ENCODE measurements at places on chromosomes 7 and 10.

DNA sequence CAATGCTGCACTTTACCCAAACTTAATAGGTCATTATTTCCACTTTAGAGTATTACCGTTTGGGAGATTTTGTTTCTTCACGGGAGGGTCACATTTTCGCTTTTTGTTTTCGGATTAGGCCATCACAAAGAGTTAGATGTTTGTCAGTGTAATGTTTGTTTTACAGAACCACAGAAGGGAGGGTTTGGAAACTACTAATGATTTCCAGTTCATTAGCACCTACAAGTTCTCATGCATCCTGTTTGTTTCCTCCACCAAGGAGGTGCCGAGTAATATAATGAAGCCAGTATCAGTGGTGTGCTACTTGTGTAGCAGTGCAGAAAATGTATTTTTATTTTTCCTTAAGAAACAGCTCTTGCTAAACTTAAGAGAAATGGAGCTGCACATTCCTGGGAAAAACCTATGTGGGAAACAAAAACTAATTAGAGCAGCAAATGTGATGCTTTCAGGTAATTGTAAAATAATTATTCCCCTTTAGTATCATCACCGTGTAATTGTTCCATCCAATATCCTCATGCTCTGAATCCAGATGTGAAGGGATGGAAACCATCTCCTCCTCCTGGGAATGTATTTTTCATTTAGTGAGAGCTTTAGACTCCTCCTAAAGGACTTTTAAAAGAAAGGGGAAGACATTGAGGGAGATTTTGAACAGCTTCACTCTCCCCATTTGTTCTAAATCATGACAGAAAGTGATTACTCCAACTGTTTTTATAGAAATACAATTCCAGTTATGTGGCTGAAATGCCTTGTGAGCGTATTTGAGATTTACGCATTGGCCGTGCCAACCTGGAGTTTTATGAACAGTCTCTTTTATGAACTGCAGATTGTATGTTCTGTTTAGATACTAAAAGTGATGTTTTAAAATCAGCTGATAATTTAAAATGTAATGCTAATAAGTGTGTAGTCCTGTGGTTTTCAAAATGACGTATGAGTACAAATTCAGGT lies 5.6 kb downstream of the CELF2 start:
- DNase-seq: no peak

DNA sequence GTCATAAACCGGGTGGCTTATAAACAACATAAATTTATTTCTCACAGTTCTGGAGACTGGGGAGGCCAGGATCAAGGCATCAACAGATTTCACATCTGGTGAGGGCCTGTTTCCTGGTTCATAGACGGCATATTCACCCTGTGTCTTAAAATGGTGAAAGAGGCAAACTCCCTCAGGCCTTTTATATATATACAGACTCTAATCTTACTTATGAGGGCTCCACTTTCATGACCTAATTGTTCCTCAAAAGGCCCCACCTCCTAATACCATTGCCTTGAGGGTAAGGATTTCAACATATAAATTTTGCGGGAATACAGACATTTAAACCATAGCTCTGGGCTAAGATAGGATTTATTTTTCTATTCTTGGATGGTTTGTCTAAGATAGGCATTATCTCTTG lies 187.2 kb downstream of the PPP1R3A start:
- no peak for DNase-seq

DNA sequence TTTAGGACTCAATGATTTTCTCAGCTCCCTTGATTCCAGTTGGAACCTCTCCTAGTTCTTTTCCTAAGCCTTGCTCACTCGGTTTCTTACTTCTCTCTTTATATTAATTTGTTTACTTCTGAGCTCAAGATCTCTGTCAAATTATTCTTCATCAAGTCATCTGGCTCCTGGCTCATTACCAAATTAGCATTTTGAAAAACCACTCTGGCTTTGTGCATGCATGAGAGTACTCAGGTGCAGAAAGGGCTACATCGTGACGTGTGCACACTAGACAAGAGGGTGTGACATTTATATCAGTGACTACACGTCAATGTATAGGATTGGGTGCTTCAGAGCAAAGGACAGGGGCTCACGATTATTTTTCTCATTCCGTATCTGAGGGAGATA lies 645.7 kb upstream of the DPP6 start:
- DNase-seq: no peak

- DNase-seq: no peak
Measured at GRCh38 chr7:88071994-88072714, 138.1 kb downstream of the ADAM22 start.

- no peak for DNase-seq
Measured at GRCh38 chr10:17585016-17585415, 32.2 kb downstream of the HACD1 start.

- no peak for DNase-seq
Measured at GRCh38 chr10:120980279-120981255, 129.4 kb downstream of the WDR11 start.

- DNase-seq: no peak
Measured at GRCh38 chr10:103145860-103146466, 47.1 kb downstream of the NT5C2 start.

- no peak for DNase-seq
Measured at GRCh38 chr7:1112625-1113547, 25.0 kb downstream of the GPER1 start.

GRCh38 chr10:33353334-33353733 lies 18.9 kb upstream of the NRP1 start:
- no peak for DNase-seq

DNA sequence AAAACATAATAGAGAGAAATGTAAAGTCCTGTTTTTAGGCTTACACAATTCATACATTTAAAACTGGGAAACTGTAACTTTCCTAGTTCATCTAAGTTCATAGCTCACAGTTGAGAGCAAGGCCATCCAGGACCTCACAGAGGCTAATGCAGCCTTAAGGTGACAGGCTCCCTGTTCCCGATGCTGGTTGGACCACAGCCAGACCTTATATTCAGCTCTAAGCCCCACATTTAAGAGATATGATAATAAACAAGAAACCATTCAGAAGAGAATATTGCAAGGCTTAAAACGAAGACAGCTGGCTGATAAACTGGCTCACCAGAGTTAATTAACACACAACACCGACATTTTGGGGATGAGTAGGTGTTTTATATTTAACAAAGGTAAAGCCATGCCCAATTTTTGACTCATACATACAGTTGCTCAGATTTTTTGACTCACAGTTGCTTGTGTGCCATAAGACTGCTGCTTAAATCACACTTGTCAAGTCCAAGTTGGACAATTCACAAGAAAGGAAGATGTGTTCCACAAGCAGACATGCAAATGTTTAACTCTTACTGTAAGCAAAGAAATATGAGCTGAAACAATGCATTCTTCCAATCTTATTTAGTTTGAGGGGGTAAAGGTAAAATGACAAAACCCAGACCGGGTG lies 41.1 kb upstream of the TMEM213 start:
- DNase-seq: no peak

- no peak for DNase-seq
Measured at GRCh38 chr10:71538608-71539260, 142.0 kb downstream of the CDH23 start.

GRCh38 chr7:26167303-26167934 lies 15.4 kb downstream of the NFE2L3 start:
- DNase-seq: peak; percentile 45

DNA sequence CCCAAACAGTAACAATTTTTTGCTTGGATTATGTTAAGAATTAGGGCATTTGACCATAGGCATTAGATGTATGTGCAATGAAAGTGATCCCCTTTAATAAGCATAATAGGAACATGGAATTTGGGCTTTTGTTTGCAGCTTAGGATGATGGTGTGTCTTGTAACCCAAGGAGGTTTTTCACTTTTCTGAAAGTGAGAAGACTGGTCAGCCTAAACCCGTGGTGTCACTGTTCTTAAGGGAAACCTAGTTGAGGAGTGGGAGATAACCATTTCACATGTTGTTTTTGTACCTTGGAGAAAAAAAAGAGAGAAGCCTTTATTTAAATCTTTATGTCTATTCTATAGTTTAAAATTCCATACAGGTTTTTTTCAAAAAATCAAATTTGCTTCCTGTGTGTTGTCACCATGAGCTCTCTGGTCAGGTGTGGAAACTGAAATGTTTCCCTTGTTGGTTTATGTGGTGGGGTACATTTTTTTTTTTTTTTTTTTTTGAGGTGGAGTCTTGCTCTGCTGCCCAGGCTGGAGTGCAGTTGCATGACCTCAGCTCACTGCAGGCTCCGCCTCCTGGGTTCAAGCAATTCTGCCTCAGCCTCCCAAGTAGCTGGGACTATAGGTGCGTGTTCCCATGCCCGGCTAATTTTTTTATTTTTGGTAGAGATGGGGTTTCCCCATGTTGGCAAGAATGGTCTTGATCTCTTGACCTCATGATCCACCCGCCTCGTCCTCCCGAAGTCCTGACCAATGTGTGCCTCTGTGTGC lies 7.7 kb downstream of the CCM2 start:
- DNase-seq: no peak

DNA sequence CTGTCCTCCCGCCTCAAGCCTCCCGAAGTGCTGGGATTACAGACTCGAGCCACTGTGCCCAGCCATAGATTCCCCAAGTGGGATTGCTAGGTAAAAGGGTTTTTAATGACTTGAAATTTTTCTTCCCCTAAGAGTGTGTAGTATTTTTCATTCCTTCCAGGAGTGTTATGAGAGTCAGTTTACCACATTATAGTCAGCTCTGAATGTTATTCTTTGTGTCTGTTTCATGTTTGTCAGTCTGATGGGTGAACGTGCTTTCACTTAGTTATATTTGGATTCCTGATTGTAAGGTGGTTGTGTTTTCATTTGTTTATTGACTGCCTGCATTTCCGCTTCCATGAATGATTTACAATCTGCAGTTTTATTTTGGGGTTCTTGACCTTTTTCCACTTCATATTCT lies 6.3 kb downstream of the ZNF212 start:
- no peak for DNase-seq

DNA sequence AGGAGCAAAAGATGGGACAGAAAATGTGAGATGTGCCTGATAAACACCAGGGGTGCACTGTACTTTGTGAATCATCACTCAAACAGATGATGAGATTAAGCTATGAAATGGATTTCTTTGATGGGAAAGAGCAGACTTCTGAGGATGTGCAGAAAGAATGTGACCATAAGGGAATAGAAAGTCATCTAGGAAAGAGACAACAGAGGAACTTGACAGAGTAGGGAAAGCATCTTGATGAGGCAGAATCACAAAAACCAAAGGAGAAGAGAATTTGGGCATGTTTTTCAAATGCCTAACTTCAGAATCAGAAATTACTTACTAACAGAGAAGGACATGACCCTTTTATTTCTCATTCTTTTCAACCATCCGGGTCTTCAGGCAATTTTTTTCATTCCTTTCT lies 82.4 kb upstream of the LRRTM3 start:
- DNase-seq: no peak

- DNase-seq: no peak
Measured at GRCh38 chr10:31758495-31758894, 170.1 kb downstream of the ARHGAP12 start.

- no peak for DNase-seq
Measured at GRCh38 chr7:151884312-151885201, 7.6 kb upstream of the PRKAG2 start.

- DNase-seq: peak; percentile 27
Measured at GRCh38 chr10:27558612-27559020, 54.5 kb downstream of the RAB18 start.

DNA sequence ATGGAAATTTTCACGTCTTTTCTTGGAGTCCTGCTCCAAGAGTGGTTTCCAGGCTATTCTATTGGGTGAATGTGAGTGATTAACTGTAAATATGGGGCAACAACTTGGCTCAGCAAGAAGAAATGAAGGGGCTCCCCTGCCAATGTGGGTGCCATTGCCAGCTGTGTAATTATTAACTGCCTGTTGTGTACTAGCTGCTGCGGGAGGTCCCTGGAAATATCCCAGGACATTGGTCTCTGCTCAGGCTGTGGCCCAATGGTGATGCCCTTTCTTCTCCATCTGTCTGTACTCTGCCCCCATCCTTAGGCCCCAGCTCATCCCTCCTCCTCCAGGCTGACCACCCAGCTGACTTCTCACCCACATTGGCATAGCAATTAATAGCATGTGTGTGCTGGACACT lies 29.4 kb downstream of the NPTX2 start:
- no peak for DNase-seq

GRCh38 chr7:100352984-100353684 lies 4.8 kb upstream of the PILRB start:
- no peak for DNase-seq

- DNase-seq: no peak
Measured at GRCh38 chr7:101479217-101479616, 116.5 kb downstream of the COL26A1 start.

- DNase-seq: no peak
Measured at GRCh38 chr10:101940916-101941315, 97.3 kb upstream of the KCNIP2 start.

DNA sequence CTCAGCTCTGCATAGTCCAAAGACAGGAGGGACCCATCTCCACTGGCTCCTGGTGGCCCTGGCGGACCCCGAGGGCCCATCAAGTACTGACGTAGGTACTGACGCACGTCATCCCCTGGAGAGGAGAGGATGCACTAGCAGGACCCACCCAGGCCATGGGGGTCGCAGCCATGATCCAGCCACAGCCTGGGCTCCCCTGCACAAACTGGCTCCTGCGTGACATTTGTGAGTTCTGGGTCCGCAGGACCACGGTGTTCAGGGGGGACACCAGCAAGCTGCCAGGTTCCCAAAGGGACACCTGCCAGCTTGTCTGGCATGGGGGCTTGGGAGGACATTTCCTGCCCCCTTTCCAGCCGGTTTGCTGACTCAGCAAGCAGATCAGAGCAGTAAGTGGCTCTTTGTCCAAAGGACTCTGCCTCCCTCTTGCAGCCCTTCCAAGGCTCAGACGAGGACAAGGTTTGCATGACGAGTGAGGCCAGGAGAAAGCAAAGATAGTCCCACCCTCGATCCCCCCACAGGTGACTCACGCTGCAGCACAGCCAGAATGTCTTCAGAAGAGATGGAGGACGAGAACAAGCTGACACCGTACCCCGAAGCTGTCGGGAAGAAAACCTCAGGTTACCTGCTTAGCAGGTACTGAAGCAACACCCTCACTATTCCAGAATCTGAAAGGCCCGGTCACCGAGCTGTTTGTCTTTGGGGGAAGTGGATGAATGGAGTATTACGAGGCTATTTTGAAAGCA lies 49.0 kb downstream of the COL17A1 start:
- no peak for DNase-seq

DNA sequence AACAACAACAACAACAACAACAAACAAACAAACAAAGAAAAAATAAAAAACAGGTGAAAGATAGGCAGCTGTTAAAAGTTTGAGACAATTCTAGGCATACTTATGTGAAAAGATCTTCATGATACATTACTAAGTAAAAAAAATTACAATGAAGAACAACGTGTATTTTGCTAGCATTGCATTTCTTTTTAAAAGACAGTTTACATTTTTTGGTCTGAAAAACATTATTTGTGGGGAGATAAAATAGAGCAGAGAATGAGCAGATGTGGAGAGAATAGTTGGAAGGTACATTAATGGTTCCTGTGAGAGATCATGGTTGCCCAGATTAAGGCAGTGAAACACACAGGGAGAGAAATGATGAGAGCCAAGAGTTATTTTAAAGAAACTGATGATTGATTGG lies 210.2 kb upstream of the MKLN1 start:
- DNase-seq: no peak

GRCh38 chr10:43041422-43042342 lies 35.2 kb upstream of the RET start:
- DNase-seq: no peak

GRCh38 chr10:14712991-14713424 lies 61.7 kb downstream of the FAM107B start:
- no peak for DNase-seq
